ENCODE measurements at places on chromosomes 11 and 22.

DNA sequence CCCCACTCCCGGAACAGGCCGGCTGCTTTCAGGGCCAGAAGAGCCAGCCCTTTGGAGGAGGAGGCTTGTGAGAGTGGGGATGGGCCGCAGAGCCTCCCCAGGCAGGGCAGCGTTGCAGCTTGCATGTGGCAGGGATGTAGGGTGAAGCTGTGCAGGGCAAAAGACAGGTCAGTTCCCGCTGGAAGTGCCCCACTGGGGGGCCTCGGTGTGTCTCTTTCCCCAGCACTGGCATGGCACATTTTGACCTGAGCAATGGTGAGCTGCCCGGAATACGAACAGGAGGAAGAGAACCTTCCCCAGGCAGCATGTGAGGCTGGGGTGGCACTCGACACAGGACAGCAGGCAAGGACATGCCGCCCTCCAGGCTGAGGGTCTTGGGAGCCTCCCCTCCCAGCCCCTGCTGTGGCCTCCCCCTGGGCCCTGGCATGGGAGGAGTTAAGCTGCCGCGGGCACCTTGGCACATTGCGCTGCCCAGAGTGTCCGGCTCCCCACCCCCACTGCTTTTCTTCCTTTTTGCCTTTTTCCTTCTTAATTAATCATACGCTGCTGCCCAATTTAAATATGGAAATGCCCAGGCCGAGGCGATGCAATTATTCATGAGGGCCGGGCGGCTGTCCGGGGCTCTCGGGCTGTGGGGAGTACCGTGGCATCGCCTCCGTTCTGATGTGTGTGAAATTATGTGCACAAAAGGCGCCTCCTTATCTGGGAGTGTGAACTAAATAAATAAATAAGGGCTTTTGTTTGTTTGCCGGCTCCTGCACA is 76.0 kb upstream of the WNT7B start:
- DNase-seq: peak; percentile 74

- no peak for DNase-seq
These were observed 354.4 kb downstream of the SOX6 start for GRCh38 chr11:16001899-16002426.

DNA sequence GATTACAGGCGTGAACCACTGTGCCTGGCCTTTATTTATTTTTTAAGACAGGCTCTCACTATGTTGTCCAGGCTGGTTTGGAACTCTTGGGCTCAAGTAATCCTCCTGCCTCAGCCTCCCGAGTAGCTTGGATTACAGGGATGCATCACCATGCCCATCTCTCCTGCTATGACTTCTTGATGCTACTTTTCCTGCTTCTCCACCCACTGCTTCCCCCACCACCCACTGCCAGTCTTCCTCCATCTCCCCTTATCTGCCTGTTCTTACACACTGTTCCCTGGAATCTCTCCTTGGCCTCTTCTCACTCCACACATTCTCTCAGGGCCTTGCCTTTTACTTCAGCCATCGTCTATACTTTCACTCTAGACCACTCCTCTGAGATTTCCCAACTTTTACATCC is 17.3 kb upstream of the TPP1 start:
- no peak for DNase-seq

GRCh38 chr11:8685306-8685705 is 2.7 kb downstream of the RPL27A start:
- DNase-seq: peak; percentile 59

GRCh38 chr11:39932966-39933365 is 1526.5 kb downstream of the LRRC4C start:
- no peak for DNase-seq

- peak; percentile 81 for DNase-seq
These were observed 33.4 kb downstream of the GDPD5 start for GRCh38 chr11:75492181-75492820.

- DNase-seq: no peak
These were observed 1299.3 kb downstream of the TBC1D22A start for GRCh38 chr22:48061726-48062125.

- no peak for DNase-seq
These were observed 191.1 kb downstream of the NTM start for GRCh38 chr11:131561501-131561900.

- DNase-seq: no peak
These were observed 79.7 kb upstream of the HORMAD2 start for GRCh38 chr22:30000566-30000965.

GRCh38 chr11:103581760-103582159 is 454.7 kb upstream of the DDI1 start:
- DNase-seq: no peak

DNA sequence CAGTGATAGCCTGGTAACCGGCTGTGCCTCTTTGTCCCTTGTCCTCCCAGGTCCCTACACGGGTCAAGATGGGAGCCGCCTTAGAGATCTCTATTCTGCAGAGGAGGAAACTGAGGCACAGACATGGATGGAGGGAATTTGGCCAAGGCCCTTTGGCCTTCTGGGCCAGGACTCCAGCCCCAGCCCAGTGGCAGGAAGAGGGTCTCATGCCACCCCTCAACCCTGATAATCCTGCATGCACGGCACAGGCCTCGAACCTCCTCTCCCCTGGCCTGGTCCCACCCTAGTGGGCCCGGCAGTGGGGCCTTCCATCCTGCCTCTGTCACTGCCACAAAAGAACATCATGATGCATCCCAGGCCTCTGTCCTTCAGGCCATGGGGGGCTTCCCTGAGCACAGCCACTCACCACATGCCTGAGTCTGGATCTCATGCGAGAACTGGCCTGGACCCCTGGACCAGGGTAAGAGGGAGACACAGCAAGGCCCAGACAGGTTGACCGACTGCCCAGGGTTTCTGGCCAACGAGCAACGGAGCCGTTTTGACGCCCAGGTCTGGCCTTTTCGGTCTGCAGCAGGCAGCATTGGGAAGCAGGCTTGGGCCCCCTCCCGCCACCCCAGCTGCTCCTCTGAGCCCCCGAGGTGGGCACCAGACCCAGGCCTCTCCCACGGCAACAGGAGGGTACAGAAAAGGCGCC is 6.5 kb downstream of the LINC01488 start:
- DNase-seq: no peak

DNA sequence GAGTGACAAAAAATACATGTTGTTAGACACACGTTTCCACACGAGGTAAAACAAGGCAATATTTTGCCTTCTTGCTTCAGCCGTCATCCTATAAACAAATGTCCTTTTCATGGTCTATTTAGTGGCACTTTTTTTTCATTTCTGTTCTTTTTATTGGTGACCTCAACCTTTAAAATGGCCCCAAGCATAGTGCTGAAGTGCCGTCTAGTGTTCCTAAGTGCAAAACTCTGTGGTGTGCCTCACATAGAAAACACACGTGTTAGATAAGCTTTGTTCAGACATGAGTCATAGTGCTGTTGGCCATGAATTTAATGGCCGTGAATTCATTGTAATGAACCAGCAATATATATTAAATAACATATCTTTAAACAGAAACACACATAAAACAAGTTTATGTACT is 15.6 kb downstream of the OVCH2 start:
- no peak for DNase-seq

DNA sequence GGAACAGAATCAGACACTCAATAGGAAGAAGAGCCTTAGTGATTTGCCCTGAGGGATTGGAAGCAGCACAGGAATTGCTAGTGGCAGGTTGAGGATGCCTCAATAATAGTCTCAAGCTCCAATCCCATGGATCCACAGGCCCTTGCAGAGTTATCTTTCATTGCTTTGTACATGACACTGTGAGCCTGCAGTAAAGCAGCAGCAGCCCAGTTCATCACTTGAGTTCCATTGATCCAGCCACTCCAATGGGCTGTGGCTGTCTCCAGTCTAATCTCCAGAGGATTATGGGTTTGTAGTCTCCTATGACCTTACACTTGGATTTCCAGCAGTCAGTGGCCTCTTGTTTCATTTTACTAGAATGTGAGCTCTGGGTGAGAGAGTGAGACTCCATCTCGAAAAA is 45.4 kb downstream of the AAMDC start:
- DNase-seq: no peak

DNA sequence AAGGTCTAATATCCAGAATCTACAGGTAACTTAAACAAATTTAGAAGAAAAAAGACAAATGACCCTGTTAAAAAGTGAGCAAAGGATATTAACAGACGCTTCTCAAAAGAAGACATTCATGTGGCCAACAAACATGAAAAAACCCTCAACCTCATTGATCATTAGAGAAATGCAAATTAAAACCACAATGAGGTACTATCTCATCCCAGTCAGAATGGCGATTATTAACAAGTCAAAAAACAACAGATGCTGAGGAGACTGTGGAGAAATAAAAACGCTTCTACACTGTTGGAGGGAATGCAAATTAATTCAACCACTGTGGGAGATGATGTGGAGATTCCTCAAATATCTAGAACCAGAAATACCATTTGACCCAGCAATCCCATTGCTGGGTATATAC is 67.2 kb downstream of the SLC17A6 start:
- no peak for DNase-seq

- DNase-seq: no peak
These were observed 109.9 kb upstream of the CLMP start for GRCh38 chr11:123304828-123305466.

GRCh38 chr22:30305519-30305905 is 16.2 kb upstream of the CASTOR1 start:
- no peak for DNase-seq

DNA sequence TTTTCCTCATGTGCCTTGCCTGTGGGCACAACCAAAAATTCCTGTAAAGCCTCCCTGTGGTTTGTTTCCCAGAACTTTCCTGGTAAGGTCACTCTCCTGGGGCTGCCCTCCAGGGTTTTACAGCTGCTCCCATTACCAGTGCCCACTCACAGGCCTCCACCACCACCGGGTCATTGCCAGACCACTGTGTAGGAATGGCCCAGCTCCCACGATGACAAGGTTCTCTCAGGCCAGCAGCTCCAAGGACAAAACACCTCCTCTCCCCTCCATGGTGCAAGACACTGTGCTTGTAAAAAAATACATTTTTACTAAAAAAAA is 96.1 kb upstream of the AKIP1 start:
- no peak for DNase-seq

- no peak for DNase-seq
These were observed 7.6 kb downstream of the TMPRSS5 start for GRCh38 chr11:113698515-113698914.

- DNase-seq: no peak
These were observed 187.9 kb downstream of the ETS1 start for GRCh38 chr11:128399251-128400121.

DNA sequence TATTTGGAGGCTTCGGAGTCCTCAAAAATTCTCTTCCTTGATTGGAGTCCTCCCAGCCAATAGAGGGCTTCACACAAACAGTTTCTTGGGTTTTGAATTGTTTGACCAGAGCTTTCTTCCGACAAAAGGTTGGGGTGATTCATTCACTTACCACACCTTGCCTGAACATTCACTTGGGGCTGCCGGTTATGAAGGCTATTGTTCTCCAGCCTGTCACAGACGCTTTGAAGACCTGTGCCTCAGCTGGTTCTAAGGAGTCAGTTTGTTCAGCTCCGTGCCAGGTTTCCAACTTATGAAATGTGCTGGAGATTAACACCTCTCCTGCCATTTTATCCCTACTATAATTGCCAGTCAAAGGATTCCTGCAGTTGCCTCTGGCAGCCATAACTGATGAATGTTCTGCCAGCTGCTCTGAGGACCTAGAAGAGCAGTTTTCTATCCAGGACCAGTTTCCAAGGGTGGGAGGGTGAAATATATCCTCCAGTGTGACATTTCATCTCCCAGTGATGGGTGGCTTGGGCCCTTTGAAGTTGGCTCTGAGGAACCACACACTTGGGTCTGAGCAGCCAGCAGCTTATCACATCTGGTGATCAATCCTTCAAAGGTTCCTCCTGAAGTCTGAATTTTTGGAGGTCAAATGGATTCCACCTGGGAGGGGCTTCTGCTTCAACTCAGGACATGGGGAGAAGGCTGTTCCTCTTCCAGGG is 31.4 kb downstream of the LIMK2 start:
- DNase-seq: no peak

- DNase-seq: no peak
These were observed 12.6 kb downstream of the UPB1 start for GRCh38 chr22:24507716-24508115.
